ENCODE measurements at places on chromosomes 3 and 15.

GRCh38 chr15:83310521-83311456, 26.3 kb upstream of the BNC1 start:
- no peak for DNase-seq

GRCh38 chr3:53729618-53730017, 116.6 kb downstream of the CHDH start:
- no peak for DNase-seq

DNA sequence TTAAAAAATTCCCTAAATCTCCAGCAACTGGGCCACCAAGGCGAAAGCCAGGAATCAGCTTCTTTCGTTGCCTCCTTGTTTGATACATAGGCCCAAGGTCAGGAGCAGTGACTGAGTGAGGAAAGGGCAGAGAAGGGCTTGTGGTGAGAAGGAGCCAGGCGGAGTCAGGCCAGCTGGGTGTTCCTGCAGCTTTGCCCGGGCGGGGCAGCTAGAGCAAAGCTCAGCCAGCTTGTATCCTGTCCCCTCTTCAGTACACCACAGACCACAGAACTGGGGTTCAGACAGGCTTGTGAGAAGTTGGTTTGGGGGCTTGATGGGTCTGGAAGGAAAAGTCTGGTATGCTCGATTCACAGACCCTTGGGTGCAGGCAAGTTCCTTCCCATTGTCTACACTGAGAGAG, 52.6 kb downstream of the CCK start:
- no peak for DNase-seq

GRCh38 chr3:17149076-17149475, 264.3 kb downstream of the PLCL2 start:
- DNase-seq: no peak

All from muscle of arm (tissue), 14 donors.